ENCODE measurements at places on chromosomes 6 and 20.

- DNase-seq, result no peak
Observed at GRCh38 chr6:13013681-13014503, 297.3 kb downstream of the PHACTR1 start.

- no peak for DNase-seq
Observed at GRCh38 chr6:166921570-166921969, 34.8 kb downstream of the RNASET2 start.

DNA sequence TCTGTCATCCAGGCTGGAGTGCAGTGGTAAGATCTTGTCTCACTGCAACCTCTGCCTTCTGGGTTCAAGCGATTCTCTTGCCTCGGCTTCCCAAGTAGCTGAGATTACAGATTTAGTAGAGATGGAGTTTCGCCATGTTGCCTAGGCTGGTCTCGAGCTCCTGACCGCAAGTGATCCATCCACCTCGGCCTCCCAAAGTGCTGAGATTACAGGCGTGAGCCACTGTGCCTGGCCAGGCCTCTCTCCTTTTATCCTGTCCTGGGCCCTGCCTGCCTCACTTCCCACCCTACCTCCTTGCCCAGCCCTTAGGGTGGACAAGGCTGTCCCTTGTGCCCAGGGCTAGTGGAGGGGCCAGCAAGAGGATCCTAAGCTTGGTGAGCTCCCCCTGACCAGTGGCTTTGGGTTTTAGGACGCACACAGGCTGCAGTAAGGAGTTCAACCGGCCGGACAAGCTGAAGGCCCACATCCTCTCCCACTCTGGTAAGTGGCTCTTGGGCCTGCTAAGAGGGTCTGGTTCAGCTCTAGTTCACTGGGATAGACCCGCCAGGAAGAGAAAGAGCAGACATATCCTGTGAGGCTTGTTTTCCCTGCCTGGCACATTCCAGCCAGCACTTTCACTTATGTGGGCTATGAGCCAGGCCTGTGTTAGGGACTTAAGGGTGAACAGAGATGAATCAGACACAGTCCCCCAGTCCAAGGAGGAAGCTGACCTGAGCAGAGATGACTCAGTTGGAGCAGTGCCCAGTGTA, 21.9 kb upstream of the CHMP4B start:
- peak; percentile 31 for DNase-seq

DNA sequence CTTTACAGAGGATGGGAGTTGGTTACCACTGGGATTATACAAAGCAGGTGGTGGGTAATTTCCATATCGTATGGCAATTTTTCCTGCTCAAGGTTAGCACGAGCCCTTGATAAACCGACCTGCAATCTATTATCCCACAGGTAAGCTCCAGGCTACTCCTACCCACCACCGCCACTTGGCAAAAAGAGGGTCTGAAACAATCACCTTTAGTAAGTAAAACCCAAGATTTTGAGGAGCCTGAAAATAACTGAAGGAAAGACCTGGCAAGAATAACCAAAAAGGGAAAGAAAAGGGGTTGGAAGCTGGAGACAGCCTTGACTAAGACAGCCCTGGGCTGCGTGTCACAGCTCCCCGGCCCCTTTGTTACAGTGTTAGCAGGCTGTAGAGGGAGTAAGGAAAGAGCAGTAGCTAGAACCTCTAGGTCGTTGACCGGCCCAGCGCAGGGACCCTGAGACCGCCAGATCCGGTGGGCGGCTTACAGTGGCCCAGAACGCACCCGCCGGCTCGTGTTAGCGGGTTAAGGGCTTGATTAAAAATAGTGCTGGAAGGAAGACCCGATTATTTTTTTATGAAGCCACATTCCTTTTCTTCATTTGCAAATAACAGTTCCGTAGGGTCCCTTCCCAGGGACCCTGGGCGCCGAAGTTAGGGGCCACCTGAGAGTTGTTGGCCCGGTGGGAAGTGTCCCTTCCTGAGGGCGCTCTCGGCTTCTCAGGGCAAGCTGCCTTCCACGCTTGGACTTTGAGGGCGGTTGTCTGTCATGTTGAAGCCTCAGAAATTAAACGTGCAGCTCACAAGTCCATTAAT, 30.5 kb downstream of the TFAP2B start:
- DNase-seq, result no peak

DNA sequence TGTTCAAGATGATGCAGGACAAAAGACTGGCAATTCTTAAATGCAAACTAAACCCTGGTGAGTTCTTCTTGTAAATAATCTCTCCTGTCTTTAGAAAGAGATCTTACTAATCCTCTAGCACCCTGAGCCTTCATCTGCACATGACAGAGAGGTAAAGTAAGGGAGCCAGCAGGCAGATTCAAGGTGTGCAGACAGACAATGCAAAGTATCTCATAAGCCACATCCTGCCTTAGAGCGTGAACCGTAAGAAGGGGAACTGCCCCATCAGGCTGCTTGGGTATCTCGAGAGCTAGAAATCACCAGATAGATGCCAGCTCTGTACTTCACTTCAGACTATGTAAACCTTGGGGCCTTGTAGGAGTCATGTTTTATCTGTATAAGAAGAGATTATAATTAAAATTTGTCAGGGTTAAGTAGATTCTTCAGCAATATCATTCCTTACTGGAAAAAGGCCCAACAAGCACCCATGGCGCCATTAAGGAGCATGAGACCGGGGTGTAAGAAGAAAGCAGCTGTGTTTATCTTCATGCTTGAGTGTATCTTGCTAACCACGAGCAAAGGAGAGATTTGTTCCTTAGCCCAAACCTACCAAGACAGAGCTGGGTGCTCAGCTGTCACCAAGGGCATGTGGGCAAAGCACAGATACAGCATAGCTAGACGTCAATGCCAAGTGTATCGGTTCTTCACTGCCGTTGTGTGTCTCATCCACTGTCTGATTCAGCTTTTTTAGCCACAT, 24.4 kb downstream of the CNR1 start:
- no peak for DNase-seq

All from NCI-H510A treated with DMSO at 0.1 percent for 48 hours (cell line).